GM19239 (cell line): ENCODE measurements at places on chromosomes 4 and X.

- no peak for DNase-seq
These were observed 16.3 kb downstream of the SLC6A8 start for GRCh38 chrX:153704021-153704526.

DNA sequence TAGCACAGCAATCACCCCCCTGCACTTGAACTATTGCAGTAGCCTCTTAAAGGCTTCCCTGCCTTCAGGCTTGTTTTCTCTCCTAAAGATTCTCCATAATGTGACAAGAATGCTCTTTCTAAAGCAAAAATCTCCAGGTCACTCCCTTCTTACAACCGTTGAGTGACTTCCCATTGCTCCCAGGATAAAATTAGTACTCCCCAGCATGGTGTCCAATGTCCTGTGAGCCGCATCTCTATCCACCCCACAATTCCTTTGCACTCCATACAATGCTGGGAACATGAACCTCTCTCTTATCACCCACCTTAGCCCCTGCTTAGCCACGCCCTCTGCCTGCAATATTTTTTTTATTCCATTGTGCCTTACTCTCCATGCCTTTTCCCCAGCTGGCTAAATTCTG lies 85.7 kb upstream of the SHISA3 start:
- no peak for DNase-seq

DNA sequence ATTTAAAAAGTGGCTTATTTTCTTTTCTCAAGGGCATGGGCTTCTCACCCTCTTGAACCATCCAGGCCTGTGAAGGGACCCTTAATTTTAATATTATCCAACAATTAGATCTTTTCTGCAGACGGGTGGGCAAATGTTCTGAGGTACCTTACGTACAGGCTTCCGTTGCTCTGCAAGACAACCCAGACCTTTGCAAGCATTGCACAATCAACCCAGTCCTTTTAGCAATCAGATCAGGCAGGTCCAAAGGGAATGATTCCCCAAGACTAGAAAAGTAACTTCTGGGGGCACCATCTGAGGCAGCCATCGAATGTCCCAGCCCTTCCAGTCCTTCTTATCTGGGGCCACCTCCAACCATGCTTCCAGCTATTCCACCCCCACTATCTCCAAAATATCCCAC lies 67.3 kb upstream of the TACR3 start:
- DNase-seq: no peak

DNA sequence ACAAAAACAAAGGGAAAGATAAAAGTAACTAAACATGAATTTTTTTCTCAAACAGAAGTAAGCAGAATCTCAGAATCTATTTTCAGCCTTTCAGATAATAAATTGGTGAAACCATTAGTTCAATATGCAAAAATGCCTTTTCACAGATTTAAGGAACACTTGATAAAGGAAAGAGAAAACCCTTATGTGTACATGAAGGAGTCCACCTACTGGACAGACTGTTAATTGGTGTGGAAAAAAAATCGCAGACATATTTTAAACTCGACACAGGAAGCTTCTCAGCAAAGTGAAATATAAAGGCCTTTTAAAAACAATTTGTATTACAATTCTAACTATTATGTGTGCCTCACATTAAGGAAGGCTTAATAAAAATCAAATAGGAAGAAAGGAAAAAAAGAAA lies 22.3 kb downstream of the COX7B2 start:
- no peak for DNase-seq

DNA sequence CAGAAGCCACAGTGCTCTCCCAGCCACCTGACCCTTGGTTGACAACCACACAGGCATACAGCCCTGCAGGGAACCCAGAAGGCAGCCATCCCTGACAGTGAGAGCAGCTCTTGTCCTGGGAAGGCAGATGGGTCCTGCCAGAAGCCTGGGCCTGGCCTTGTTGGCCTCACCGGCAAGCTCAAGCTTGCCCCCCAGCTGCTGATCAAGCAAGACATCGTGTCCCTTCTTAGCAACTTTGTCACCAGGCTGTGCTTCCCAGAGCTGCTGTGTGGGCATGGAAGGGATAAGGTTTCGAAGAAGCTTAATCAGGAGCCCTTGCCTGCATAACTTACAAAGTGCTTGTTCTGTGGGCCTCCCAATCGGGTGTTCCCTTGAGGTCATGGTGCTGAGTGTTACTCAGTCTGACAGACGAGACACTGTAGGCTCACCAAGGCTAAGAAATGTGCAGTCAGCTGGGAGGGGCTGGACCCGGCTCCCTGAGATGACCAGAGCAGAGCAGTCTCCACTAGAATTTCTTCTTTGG lies 6.8 kb upstream of the ABLIM2 start:
- DNase-seq: no peak

DNA sequence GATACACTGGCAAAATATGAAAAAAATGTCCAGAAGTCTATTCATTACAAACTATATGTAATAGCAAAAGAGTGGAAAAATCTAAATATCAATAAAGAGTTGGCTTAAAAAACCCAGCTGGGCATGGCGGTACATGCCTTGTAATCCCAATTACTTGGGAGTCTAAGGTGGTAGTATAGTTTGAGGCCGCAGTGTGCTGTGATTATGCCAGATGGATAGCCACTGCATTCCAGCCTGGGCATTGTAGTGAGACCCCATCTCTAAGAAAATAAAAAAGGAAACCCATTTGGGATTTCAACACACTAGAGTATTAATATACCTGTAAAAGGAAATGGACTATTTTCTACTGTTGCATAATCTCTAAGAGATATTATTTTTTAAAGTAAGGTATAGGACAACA lies 45.4 kb downstream of the AFF1 start:
- DNase-seq: no peak

DNA sequence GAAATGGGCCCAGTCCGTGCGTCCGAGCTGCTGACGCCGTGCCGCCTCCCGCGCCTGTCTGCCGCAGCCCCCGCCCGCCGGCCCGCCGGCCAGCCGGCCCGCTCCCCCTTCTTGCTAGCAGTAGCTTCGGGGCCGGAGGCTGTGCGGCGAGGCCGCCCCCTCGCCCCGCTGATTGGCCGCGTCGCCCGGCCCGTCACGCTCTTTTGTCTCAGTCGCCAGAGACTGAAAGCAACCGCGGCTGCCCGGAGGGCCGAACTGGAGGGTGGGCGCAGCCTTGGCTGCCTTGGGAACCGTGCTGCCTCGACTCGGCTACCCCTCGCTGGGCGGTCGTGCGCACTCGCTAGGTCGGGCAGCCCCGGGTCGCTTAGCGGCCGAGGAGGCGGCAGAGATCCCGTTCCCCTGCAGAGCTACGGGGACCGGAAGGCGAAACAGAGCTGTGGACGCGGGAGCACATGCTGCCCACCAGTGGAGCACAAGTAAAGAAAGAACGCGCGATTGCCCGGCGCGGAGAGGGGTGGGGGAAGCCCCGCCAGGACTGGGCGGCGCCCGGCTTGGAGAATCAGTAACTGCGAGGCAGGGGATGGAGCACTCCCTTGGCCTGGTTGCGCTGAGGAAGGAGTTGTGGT lies at the start of gene ZCCHC18:
Gene ZCCHC18 (plus strand): TSS at position 198 of the 626 bp plus-strand sequence. CDS start 1,589 bp downstream, outside the sequence.
- DNase-seq: peak; percentile 40

DNA sequence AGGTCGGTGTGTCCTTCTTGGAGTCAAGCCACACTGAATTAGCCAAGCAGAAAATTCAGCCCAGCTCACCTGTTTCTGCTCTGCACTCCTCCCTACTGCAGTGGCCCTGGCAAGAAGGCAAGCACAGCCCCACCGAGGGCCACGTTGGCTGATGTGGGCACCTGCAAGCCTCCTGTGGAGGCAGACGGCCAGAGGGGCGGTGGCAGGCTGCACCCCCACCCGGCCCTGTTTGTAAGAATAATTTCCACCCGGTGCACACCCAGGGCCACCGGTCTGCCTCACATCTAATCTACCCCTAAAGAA lies 18.8 kb downstream of the PPP2R2C start:
- DNase-seq: no peak

DNA sequence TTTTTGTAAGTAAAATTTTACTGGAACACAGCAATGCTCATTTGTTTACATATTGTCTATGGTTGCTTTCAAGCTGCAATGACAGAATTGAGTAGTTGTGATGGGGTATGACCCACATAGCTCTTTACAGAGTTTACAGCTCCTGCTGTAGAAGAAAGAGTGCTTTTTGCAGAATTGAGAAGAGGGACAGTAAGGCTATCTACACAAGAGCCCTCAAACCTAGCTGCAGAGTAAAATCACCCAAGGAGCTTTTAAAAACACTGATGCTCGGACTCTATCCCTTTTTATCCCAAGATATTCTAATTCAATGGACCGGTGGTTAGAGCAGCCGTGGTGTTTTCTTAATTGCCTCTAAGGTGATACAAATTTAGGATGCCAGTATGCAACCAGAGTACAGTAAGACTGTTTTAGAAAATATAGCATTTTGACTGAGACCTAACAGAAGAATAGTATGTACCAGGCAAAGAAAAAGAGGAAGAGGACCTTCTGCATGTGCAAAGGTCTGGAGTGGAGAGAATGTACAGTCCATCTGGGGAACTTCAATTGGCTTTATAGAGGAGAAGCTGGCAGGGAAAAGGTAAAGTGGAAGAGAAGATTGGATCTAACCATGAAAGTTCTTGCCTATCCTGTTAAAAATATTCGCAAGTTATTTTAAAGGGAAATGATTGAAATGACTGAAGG lies 663.6 kb upstream of the CPEB2 start:
- no peak for DNase-seq

DNA sequence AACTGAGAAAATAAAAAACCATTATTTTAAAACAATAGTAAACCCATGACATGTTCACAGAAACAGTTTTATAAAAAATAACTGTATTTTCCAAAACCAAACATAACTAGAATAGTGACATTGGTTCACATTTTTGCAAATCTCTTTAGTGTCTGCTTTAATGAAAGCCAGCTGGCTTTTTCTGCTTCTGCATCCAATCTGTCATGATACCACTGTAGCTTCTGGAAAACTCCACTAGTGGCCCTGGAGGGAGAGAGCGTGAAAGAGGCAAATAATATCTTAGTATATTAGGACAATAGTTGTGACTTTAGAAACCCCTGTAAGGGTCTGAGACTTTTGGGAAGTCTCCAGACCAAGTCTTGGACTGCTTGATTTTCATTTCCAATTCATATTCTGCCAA lies 31.1 kb downstream of the FGFBP1 start:
- DNase-seq: no peak

- DNase-seq: no peak
These were observed 1021.8 kb downstream of the STPG2 start for GRCh38 chr4:97121493-97121892.

DNA sequence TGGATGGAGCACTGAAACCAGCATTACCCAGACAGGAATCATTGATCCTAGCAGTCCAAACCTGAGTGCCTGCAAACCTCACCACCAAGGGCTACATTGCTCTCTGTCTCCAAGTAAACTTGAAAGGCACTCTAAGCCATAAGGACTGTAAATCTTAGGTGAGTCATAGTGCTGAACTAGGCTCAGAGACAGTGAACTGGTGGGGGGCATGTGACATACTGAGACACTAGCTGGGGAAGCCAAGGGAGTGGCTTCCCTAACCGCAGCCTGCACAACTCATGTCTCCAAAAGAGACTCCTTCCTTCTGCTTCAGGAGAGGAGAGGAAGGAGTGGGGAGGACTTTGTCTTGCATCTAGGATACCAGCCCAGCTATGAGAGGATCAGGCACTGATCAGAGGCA lies 235.5 kb upstream of the ACTRT1 start:
- no peak for DNase-seq

DNA sequence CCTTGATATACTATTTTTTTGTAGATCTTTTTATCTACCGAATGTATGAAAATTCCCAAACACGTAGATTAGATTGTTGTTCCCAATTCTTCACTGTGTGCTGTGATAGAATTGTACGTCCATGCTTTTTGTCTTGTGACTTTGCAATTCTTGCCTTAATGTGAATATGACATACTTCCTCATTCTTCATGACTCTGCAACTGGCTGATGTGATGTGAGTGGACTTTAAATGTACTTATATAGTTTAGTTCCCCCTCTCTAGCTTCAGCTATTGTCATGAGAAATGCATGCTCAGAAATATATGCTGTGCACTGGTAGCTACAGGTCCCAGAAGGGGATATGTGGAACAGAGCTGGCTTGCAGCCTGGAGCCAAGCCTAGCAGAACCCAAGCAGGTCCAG lies 89.4 kb downstream of the FTHL17 start:
- DNase-seq: no peak

DNA sequence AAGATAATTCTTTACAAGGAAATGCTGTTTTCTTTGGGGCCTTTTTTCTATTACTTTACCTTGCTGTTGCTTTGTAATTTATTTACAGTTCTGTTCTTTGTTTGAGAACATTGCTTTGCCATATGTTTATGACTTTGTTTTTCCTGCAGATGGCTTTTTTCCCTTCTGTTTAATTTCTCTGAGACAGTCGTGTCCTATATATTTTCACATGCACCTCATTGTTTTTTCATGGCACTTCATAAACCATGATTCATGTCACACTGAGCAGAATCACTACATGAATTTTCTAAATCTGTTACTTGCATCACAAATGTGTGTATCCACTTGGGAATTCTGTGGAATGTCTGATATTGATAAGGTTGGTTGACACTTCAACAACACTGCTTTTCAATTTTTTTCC lies 33.0 kb upstream of the PNPLA4 start:
- no peak for DNase-seq

GRCh38 chr4:42302348-42302747 lies 94.9 kb upstream of the SHISA3 start:
- no peak for DNase-seq

DNA sequence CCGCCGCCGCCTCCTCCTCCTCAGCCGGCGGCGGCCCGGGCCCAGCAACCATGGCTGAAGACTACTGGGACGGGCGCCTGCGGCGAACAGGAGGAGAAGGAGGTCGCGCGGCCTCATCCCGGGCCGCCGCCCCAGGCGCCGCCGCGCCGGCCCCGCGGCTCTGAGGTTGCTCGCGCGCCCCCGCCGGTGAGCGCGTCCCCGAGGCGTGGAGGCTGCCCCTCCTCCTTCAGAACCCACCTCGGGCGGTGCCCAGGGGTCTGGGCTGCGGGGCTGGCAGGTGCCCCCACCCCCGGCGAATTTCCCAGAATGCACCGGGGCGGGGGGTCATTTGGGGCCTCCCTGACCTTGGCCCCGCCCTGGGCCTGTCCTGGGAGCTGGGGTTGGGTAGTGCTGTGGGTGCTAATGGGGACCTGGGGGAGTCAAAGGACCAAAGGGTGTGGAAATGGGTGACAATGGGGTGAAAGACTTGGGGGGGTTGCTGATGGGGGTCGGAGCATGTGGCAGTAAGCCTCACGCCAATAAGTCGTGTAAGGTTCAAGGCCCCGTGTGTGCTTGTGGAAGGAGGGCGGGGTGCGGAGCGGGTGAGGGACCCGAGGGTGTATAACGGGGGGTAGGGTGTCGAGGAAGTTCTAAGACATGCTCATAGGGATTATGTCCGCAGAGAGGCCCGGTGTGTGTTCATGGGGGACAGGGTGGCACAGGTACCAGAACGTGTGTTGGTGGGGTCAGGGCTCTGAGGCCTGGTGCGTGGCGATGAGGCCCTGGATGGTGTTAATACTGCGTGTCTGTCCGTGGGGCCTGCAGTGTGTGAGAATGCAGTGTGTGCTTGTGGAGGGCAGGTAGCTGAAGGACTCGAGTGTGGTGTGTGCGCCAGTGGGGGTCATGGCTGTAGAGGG lies 687 bp downstream of the CDK16 start:
- DNase-seq: peak; percentile 10

DNA sequence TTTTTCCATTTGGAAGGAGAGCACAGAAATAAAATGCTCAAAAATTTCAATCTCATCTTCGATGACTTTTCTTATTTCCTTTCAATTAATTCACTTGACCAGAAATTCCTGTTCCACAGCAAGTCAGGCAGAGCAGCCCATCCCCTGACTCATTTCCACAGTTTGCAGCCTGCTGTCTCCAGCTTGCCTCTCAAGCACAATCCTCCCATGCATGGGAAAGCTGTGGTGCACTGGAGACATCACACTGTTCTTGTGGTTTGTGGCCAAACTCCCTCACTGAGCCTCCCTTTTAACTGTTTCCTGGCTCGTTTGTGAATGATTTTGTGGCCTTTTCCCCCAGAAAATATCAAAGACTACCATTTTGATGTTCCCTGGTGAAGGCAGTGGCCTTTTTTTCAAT lies 114.0 kb upstream of the ENPEP start:
- no peak for DNase-seq
